Activated CD8-positive, alpha-beta memory T cell treated with anti-CD3 and anti-CD28 coated beads, Interleukin-2, amount 10 ng/mL, durations not matched to agents 7 days and 5 days (primary cell): ENCODE measurements at places on chromosomes 13 and 19. TPM values are rescaled to one million over a fixed set of nuclear protein-coding genes. Genes with fewer than 3 reads are reported as not detected.

The AMH gene
- 6.0 TPM for total RNA-seq

The PSG7 gene
- not detected for total RNA-seq

The LGALS7B gene
- not detected for total RNA-seq

The ZIC2 gene
- total RNA-seq: 1.6 TPM

The PNMA8B gene
- total RNA-seq: not detected

The ZNF560 gene
- not detected for total RNA-seq

The MYO1F gene
- 250 TPM for total RNA-seq

The WDR87 gene
- not detected for total RNA-seq

The CBARP gene
- total RNA-seq: 0.52 TPM

The ERICH6B gene
- not detected for total RNA-seq
